ENCODE measurements at places on chromosomes 2 and 18.

GRCh38 chr2:173734797-173735196, 230.4 kb downstream of the SP3 start:
- DNase-seq: no peak

DNA sequence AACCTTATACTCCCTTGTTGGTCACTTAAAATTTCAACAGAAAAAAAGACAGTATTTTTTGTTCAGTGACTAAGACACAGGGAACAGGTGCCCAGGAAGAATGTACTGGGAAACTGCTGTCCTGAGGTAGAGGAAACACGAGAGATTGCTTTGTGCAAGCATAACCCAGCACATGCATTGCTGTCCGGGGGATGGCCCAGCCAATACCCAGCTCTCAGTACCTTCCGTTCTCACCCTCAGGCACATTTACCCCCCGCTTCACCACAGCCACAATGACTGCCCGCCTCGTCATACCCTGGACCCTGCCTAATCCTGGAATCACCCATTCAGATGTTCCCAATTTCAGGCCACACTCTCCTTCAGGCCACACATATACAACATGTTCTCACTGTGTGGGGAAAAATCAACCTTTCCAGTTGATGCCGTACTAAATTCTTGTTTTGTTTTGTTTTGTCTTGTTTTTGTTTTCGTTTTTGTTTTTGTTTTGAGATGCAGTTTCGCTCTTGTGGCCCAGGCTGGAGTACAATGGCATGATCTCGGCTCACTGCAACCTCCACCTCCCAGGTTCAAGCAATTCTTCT, 140.7 kb downstream of the ESCO1 start:
- no peak for DNase-seq

DNA sequence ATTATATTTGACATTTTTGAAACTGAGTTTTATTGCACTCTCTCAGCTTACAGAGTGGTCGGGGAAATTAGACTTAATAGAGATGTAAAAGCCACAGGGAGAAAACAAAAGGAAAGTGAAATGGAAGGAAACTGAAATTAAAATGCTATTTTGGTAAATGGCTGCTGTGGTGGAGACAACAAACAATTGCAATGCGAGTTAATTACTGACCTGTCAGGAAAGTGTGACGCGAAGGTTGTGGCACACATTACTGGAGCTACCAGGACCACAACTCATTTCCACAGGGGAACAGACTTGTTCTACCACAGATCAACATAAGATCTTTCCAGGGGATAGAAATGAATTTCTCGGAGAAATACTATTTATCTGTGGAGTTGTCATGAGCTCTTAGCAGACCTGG, 19.5 kb downstream of the ARHGAP15 start:
- no peak for DNase-seq

DNA sequence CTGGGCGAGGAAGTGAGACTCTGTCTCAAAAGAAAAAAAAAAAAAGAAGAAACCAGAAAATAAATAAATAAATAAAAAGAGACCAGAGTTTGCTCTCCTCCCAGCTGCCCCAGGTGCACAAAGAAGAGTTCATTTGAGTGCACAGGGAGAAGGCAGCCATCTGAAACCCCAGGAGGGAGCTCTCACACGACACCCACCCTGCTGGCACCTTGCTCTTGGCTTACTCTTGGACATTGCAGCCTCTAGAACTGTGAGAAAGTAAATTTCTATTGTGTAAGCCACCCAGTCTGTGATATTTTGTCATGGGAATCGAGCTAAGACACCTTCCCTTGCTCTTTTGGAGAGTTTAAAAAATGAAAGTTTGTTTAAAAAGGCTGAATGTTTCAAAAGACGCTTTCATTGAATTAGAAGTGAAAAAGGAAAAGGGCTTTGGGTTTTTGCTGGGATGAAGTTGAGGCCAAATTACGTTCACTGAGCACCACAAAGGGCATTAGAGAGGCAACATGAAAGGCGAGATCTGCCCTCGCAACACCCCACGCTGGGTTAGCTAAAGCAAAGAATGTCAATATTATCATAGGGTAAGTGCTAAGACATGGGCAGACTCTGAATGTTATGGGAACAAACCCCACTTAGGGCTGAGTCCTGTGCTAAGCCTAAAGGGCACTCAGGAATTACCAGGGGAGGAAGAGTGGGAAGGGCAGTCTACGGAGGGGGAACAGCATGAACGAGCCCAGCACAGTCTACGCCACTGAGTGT, 128.9 kb upstream of the RIOK3 start:
- DNase-seq: no peak

GRCh38 chr18:11147371-11147951, 1.9 kb downstream of the PIEZO2 start:
- no peak for DNase-seq

- no peak for DNase-seq
Measured at GRCh38 chr18:50405582-50406271, 30.9 kb downstream of the SKA1 start.

GRCh38 chr2:60529785-60530627, 23.4 kb downstream of the BCL11A start:
- DNase-seq: no peak

DNA sequence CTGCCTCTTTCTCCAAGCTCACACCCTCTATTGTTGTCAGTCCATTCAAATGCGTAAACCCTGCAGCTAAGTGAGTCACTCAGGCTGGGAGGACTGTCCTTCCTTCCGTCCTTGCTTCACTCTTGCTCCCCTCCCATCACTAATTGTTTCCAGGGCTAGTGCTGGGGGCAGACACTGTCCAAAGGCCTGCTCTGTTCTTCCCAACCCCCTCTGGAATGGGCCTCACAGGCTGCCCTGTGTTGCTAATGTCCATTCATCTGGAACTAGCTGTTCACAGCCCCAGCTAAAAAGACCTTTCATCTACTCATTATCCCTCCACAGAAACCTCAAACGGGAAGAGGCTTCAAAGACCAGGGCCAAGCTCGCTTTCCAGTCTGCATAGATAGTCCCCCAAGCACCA, 31.9 kb upstream of the NRP2 start:
- DNase-seq: no peak

DNA sequence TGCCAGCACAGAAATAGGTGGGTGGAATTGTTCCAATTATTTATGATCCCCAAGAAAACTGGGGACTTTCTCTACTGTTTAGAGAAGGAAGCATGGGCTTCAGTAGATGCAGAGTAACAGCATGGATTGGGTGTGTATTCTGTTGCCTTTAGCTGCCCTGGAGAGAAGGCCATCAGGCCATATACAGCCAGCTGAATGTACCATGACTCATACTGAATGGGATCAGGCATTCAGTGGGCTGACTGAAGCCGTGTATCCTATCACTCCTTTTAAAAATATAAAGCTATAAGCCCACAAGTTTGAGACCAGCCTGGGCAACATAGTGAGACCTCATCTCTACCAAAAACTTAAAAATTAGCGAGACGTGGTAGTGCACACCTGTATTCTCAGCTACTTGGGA, 16.7 kb upstream of the PLEKHM3 start:
- DNase-seq: no peak

- no peak for DNase-seq
Measured at GRCh38 chr2:135775420-135775819, 33.8 kb downstream of the UBXN4 start.

DNA sequence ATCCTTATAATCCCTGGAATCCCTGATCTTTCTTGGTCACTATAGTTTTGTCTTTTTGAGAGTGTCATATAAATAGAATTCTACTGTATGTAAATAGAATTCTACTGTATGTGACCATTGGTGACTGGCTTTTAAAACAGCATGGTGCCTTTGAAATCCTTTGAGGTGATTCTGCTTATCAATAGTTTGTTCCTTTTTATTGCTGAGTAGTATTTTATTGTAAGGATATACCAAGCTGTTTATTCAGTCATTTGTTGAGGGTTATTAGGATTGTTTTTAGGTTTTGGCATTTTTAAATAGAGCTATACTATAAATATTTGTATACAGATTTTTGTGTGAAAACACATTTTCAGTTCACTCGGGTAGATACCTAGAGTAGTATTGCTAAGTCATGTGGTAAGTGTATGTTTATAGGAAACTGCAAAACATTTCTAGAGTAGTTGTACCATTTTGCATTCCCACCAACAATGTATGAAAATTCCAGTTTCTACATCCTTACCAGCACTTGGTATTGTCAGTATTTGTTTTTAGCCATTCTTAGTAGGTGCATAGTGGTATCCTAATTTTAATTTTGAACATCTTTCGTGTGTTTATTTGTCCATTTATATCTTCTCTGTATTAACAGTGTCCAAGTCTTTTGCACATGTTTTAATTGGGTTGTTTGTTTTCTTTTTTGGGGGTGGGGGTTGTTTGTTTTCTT, 45.6 kb downstream of the RAB3GAP1 start:
- no peak for DNase-seq

GRCh38 chr2:237921967-237922492, 44.8 kb upstream of the UBE2F start:
- DNase-seq: no peak

- DNase-seq: no peak
Measured at GRCh38 chr2:199452260-199452990, 5.3 kb downstream of the SATB2 start.

- no peak for DNase-seq
Measured at GRCh38 chr18:79385326-79385707, 10.4 kb upstream of the NFATC1 start.

- DNase-seq: no peak
Measured at GRCh38 chr2:38997781-38998180, 108.1 kb downstream of the ARHGEF33 start.

GRCh38 chr2:1642993-1643619, 101.2 kb downstream of the PXDN start:
- DNase-seq: no peak
